T1000 (cell line): ENCODE measurements at places on chromosomes 12 and 14.

GRCh38 chr12:47267571-47267970 is 187.8 kb upstream of the AMIGO2 start:
- no peak for DNase-seq

GRCh38 chr14:95072310-95072905 is 84.9 kb downstream of the DICER1 start:
- DNase-seq: no peak

DNA sequence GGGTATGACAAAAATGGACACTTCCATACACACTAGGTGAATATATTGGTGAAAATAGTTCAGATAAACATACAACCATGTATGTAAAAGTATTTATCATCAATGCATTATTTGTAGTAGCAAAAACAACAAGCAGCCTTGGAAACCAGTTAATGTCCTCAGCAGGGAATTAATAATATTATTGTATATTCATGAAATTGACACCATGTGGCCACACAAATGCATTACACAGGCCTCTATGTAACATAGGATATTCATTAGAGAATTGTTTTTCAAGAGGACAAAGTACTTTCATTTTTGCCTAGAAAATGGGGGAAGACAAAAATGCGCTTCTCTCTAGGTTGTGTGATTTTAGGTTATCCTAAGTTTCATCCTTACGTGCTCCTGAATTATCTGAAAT is 24.3 kb downstream of the SPRING1 start:
- DNase-seq: no peak

DNA sequence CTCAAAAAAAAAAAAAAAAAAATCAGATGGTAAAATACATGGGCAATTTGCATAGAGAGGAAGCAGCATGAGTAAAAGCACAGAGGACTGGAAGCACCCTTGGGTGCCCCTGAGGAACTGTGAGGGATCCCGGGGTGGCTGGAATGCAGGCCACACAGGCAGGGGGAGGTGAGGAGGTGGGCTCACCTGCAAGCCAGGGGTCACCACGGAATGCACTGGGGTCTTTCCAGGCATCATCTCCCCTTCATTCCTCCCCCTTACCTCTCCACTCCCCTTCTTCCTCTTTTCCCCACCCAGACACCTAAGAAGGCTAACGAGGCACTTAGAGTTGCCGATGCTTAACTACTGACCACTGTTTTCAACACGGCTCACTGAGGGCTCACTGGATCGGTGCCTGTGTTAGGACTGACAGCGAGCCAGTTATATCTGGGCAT is 14.4 kb upstream of the HIP1R start:
- no peak for DNase-seq

GRCh38 chr12:132123970-132124765 is 20.0 kb downstream of the DDX51 start:
- DNase-seq: no peak

DNA sequence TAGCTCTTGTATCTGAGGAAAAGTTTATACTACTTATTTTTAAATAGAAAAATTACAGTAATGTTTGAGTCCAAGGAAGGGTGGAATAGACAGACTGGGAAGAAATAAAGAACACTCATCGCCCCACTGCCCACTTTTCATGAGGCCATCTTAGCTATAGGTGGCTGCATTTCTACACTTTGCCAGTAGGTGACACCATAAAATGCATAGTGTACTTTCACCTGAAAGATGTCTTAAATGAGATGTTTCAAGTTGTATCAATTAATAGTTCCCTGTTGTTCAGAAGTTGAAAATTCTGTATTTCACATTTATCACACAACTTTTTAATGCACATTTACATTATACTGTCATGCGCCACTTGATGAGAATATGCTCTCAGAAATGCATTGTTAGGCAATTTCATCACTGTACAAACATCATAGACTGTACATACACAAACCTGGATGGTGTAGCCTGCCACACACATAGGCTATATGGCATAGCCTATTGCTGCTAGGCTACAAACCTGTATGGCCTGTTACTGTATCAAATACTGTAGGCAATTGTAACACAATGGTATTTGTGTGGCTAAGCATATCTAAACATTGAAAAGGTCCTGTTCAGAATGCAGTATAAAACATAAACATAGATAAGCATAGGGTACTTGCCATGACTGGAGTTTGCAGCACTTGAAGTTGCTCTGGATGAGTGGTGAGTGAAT is 27.6 kb downstream of the PMCH start:
- no peak for DNase-seq

GRCh38 chr12:54164387-54165145 is 24.2 kb downstream of the SMUG1 start:
- no peak for DNase-seq

GRCh38 chr14:31207755-31208545 is at the start of gene HECTD1:
Gene HECTD1, minus strand, starts transcription at chr14:31207793. Its CDS starts 1,857 bp downstream, at chr14:31205936.
- peak; percentile 87 for DNase-seq

DNA sequence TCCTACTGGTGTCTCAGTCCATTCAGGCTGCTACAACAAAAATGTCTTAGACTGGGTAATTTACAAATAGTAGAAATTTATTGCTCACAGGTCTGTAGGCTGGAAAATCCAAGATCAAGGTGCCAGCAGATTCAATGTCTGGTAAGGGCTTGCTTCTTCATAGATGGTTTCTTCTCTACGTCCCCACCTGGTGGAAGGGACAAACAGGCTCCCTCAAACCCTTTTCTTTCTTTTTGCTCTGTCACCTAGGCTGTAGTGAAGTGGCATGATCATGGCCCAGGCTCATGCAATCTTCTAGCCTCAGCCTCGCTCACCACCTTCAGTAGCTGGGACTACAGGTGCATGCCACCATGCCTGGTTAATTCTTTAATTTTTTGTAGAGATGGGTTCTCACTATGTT is 106.8 kb upstream of the RPH3A start:
- no peak for DNase-seq

DNA sequence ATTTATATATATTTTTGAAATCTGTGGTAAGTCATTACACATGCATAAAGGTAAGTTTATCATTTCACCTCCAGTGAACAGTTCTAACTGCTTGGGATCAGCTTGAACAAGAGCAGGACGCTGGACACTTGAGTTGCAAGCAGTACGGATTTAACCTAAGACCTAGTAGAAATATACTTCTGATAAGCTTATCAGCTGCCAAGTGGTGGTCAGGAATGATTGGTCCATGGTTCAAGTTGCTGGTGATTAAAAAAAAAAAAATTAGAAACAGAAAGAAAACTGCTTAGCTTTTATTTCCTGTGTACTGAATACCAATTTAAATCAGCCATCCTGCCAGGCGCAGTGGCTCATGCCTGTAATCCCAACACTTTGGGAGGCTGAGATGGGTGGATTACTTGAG is 88.6 kb downstream of the AEBP2 start:
- no peak for DNase-seq

GRCh38 chr12:65189028-65189718 is 19.8 kb downstream of the LEMD3 start:
- no peak for DNase-seq

GRCh38 chr14:89794096-89794495 is 160.4 kb downstream of the EFCAB11 start:
- no peak for DNase-seq

DNA sequence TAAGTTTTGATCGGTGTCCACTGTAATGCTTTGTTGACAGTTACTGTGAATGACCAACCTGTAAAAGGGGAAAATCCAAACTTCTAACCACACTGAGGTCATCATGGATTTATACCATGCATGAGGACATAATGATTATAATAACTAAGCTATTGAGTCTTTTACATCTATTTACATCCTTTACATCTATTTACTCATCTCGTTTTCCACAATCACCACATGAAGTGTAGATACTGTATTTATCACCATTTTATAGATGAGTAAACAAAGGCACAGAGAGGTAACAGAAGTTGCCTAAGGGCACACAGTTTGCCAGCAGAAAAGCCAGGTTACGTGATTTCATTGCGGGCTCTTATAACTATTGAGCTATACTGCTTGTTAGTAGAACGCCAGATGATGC is 27.9 kb upstream of the EID3 start:
- DNase-seq: no peak

- DNase-seq: no peak
These were observed 11.5 kb downstream of the ADAMTS20 start for GRCh38 chr12:43540470-43540869.
